ENCODE measurements at places on chromosomes 11 and 22.

- DNase-seq, result peak; percentile 69
These were observed 63.7 kb downstream of the PRDM11 start for GRCh38 chr11:45209891-45210699.

DNA sequence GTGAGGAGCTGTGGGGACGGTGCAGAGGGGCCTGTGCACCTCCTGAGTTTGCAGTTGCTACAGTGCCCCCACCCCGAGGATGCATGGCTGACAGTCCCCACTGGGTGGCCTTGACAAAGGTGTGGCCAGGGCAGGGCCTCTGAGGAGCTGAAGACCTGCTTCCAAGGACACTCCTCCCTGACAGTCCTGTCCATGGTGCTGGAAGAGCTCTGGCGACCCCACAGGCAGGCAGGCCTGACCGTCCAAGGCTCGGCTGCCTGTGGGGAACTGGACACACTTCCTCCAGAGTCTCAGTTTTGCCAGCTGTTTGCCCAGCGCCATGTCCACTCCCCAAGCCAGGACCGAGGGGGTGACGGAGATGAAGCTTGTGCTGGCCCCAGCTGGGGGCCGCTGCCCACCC, 32.7 kb downstream of the BRSK2 start:
- peak; percentile 50 for DNase-seq

GRCh38 chr22:36068776-36069344, 40.2 kb upstream of the RBFOX2 start:
- DNase-seq, result no peak

- no peak for DNase-seq
These were observed 24.7 kb upstream of the TIMP3 start for GRCh38 chr22:32776802-32777201.

DNA sequence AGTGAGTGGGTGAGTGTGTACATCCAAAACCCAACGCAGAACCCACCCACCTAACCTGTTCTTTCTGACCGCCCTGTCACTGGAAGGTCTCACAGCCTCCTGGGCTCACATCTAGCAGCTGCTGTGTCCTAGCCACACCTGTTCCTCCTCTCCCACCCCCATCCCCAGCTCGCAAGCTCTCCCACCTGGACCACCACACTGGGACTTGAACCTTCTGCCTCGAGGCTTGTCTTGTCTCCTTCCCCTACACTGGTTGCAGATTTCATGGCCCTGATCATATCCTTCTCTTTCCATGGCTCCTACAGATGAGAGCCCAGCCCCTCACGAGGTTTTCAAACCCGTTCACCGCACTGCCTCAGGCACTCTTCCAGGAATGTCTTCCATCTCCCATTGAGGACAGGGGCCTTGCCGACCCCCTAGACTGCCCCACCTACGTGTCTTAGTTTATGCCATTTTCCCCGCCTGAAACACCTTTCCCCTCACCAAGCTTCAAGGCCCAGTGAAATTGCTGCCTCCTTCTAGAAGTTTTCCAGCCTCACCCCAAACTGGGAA, 6.7 kb downstream of the IFITM10 start:
- DNase-seq, result no peak

- DNase-seq, result no peak
These were observed 114.1 kb downstream of the MICAL2 start for GRCh38 chr11:12224537-12224893.

DNA sequence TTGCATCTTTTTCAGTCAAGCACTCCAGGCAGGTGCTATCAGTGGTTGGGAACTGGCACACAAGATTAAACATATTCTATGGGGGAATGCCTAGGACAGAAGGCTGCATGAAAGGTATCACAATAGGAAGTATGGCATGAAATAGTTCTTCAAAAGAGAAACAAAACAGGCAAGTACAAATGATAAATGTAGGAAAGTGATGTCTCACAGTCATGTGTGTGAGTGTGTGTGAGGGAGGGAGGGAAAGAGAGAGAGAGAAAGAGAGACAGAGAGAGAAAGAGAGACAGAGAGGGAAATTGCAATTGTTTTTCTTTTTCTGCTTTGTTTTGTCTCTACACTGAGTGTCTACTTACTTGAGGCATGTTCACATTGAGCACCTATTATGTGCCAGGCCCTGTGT, 456.3 kb downstream of the MIAT start:
- DNase-seq, result no peak

DNA sequence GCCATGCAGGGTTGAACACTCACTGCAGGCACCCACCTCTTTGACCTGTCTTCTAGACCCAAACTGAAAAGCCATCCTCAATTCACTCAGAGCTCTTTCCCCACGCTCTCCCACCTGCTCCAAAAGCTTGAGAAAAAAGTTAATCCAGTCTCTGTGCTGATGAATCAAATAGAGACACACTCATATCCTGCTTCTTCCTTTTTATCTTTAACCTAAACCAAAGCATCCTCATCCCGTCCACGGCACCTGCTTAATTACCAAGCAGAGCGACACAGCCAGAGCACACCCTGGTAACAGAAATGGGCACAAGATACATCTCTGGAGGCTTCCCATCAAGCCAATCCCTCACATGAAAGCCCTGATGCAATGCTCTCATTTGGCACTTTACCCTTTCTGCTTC, 102.6 kb downstream of the PLEKHA7 start:
- DNase-seq, result no peak

GRCh38 chr11:120612513-120613263, 101.1 kb downstream of the GRIK4 start:
- DNase-seq, result no peak

- DNase-seq, result no peak
These were observed 17.8 kb upstream of the GLB1L2 start for GRCh38 chr11:134313821-134314607.

Data from nephron progenitor cell (in vitro differentiated cells).